ENCODE measurements at places on chromosomes 1 and 21. TPM values are rescaled to one million over a fixed set of nuclear protein-coding genes. Genes with fewer than 3 reads are reported as not detected.

The DISP1 gene
- total RNA-seq, result 1.9 TPM

DNA sequence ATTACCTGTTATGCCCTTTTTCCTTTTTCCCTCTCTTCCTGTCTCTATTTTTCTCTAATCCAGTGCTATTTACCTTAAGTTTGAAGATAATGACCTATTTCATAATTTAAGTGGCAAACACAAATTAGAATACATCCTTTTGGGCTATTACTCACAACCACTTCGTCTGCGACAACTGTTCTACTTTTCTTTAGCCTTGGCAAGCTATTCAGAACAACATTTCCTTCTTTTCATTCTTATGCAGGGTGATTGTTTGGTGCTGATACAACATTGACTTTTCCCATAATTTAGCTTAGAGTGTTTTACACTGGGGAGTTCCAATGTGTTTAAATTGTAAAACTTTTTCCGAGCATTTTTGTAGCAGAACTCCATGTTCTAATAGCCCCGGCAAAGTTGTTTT is 86.6 kb upstream of the S1PR1 start:
- H3K4me3 ChIP-seq, result no peak overlapping the region
- peaks cover 51% of the 10 kb centered on the region for H3K4me1 ChIP-seq
- DNase-seq, result no peak
- H3K27me3 ChIP-seq, result no peaks in the 10 kb centered on the region
- no peaks in the 10 kb centered on the region for H3K36me3 ChIP-seq

GRCh38 chr1:177065430-177065829 is 99.1 kb downstream of the ASTN1 start:
- no peak overlapping the region for H3K4me3 ChIP-seq
- DNase-seq, result no peak
- H3K27ac ChIP-seq, result no peak overlapping the region
- H3K4me1 ChIP-seq, result no peaks in the 10 kb centered on the region
- no peaks in the 10 kb centered on the region for H3K36me3 ChIP-seq

DNA sequence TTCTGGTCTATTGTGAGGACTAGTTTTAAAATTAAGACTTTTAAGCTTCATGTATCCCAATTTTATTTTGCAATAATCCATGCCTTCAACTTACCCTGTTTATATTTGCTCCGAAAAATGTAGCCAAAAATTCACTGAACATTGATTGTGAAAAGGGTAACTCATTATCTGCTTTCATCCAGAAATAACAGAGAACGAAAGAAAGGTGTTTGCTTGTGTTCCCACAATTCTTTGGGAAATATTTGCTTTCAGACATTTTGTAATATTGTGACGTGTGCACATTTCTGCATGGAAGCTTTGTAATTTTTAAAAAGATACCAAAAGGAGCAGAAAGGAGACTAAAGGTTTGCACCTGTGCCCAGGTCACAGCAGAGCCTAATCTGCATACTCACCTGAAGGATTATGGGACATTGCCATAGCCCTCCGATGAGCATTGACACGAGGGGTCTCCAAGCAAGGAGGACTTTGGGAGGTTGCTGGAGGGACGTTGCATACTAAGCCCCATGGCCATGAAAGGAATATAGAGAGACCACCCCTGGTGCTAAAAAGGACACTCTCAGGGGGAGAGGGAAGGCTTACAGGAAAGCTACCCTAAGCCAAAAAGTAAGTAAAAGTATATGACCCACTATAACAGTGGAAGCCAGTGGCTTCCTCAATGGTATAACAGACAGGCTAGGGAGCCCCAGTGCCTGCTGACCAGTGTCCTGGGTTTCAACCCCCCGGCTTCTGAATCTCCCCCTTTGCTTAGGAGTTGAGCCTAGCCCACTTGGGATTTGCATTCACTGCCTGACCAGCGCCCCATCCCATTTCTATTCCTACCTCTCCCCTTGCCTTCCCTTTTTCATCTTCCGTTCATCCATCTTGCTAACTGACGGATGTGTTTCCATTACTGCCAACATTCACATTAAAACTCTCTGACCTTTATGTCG is 148.6 kb upstream of the ZC3H12A start:
- H3K4me1 ChIP-seq, result no peaks in the 10 kb centered on the region
- DNase-seq, result no peak
- peaks cover 21% of the 10 kb centered on the region for H3K27me3 ChIP-seq
- no peak overlapping the region for H3K4me3 ChIP-seq

Data from activated CD4-positive, alpha-beta T cell treated with anti-CD3 and anti-CD28 coated beads for 36 hours (primary cell).